Hindlimb muscle (tissue), 1 donor: ENCODE measurements at places on chromosomes 13 and 19.

GRCh38 chr19:41422456-41422855 is 4.7 kb downstream of the B3GNT8 start:
- no peak for DNase-seq

- no peak for DNase-seq
Observed at GRCh38 chr13:33639158-33639557, 178.8 kb upstream of the RFC3 start.

DNA sequence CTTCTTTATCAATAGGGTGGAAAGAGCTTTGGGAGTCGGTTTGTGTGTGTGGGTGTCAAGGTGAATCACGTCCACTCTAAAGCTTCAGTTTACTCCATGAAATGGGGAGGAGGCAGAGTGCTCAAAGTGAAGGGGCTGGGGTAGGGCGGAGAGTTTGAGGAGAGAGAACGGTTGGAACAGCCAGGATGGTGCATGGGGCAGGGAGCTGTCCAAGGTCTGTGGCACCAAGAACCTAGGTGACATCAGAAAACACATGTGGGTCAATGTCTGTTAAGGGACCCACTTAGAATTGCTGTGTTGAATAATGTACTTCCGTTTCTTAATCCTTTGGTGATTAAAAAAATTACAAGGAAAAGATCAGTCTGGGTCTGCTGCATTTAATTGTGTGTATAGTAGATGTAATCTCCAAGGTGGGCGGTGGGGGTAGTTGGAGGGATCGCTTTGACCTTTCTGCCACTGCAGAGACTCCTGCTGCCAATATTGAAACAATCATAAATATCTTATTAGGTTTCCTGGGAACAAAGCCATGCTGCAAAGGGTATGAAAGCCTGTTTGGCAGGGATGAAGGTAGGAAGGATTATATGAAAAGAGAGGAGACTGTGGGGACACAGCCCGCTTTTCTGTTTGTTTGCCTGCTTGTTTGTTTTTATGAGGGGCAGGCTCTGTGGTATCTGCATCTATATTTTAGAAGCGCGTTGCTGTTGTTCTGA is 122.3 kb downstream of the ATP8A2 start:
- no peak for DNase-seq

- no peak for DNase-seq
Observed at GRCh38 chr13:98275681-98276171, 98.7 kb upstream of the RNF113B start.

- peak; percentile 90 for DNase-seq
Observed at GRCh38 chr19:21474671-21475181, 30.7 kb upstream of the ZNF429 start.

DNA sequence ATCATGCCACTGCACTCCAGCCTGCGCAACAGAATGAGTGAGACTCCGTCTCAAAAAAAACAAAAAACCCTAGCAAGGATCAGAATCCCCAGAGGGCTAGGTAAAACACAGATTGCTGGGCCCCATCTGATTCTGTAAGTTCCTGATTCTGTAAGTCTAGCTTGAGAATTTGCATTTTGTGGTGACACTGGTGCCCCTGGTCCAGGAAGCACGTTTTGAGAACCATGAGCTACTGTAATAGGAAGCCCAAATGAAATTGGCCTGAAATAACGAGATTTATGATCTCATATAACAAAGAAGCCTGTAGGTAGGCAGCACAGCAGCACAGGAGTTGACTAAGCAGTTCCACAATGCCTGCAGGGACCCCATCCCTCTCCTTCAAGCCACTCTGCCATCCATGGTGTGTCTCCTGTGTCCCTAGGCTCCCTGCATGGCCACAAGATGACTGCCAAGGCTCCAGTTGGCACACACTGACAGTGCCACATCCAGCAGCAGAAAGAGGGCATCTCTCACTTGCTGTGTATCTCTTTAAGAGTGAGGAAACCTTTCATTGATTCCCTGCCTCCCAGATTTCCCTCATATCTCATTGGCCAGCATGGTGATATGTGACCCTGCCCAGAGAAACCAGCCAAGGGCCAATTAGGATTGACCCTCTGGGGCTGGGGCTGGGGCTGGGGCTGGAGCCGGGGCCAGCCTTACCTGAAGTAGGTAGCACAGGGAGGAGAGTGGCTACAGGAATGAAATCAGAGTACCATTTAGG is 21.7 kb downstream of the SIPA1L3 start:
- no peak for DNase-seq

DNA sequence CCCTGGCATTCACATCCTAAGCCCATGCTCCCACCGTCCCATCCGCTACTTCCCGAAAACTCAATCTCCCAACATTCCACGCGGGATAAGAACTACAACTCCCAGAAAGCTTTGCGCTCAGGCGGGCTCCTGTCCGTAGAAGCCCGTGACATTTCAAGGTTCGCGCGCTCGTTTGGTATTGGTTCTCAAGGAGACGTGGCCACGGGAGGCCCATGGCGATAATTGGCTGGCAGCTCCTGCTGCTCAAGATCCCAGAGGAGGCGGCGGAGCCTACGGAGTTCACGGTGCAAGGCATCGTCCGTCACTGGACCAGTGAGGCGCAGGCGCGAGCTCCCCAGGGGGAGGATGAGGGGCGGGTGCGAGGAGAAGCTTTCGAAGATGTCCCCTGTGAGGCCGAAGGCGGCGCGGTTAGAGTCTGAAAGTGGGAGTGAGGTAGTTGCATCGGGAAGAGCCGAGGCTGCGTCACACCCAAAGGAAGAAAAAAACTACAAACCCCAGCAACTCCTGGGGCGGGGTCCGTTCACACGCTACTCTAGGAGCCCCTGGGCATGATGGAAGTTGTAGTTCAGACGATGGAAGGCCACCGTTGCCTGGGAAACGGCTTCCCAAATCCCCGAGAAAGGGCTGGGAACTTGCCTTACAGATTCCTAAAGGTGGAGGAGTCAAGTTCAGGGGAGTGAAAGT is 1.2 kb upstream of the MAMSTR start:
- DNase-seq = peak; percentile 99

DNA sequence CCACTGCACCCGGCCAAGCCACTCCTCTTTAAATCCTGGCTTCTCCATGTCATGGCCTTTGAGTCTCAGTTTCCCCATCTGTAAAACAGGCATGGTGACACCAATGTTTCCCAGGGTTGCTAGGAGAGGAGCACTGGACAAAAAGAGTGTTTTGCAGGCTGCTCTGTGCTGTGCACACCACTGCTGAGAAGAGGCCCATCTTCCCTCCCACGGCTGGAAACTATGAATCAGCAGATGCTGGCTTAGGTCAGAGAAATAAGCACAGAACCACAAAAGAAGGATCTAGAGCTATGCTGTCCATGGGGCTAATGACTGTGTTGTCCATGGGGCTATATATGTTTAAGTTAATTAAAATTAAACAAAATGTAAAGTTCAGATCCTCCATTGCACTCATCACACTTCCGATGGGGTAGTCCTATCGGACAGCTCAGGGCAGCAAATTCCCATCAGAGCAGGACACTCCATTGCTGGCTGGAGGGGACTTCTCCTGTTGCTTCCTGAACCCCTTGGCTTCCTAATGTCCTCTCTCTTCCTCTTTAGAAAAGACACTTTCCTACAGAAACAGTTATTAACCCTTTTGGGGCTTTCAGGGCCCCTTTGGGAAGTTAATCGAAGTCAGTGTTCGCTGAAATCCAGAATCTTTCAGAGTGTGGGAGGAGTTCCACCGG is 37.1 kb downstream of the TSHZ3 start:
- peak; percentile 64 for DNase-seq

DNA sequence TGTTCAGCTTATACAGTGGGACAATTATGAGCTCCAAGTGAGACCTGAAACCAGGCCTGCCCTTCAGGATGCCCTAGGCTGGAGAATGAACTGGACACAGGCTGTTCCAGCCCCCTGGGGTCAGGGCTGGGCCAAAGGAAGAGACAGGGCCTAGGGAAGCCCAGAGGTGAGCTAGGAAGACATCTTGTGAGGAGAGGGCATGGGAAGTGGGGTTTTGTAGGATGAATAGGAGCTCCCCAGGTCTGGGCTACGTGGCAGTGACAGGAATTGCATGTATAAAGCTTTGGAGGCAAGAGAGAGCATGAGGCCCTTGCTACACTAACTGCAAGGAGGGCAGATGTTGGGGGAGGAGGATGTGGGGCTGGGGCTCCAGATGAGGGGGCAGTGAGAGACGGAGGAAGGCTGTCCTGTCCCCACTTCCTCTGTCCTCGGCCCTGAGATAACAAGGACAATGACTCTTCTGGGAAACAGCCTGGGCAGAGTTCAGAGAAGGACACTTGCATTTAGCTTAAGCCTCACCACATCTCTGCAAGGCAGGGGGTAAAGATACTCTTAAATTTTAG is 1.5 kb upstream of the TBXA2R start:
- DNase-seq = no peak

DNA sequence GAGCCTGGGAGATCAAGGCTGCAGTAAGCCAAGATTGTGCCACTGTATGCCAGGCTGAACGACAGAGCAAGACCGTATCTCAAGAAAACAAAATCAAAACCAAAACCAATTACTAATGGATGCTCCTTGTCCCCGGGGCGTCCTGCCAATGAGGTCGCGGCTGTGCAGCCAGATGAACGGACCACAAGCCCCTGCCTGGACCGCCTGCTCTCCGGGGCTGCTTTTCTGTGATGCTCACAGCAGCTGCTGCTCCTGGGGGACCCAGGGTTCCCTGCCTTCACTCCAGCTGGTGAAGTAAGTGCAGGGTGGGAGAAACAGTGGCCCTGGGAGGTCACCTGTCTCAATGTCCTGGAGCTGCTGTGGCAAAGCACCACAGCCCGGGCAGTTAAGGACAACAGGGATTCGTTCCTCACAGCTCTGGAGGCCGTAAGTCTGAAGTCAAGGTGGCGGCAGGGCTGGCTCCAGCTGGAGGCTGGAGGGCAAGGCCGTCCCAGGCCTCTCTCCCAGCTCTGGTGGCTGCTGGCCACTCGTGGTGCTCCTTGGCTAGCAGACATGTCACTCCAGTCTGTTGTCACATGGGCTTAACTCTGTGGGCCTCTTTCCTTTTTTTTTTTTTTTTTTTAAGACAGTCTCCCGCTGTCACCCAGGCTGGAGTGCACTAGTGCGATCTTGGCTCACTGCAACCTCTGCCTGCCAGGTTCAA is 10.1 kb downstream of the COPE start:
- no peak for DNase-seq

GRCh38 chr13:53201454-53202225 is 173.0 kb downstream of the OLFM4 start:
- DNase-seq = no peak

DNA sequence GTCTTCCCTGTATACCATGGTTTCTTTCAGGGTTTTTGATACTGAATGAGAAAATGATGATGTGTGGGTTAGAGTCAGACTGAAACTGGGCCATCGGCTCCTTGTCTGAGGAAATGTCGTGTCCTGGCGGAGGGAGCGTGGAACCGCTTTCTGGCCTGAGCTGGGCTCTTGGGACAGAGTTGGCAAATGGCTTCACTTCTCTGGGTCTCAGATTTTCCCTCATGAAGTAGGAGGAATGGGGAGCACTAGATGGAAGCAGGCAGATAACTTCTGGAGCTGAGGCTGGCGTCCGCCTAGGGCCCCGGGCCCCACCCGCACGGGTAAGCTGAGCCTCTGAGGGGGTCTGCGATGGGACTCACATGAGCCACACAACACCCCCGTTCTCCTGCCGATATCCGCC is 133.3 kb upstream of the WASF3 start:
- no peak for DNase-seq

GRCh38 chr13:85632526-85633195 is 166.6 kb downstream of the SLITRK6 start:
- no peak for DNase-seq

GRCh38 chr19:38115271-38115802 is 108.7 kb downstream of the DPF1 start:
- DNase-seq = no peak

- no peak for DNase-seq
Observed at GRCh38 chr19:17778968-17779929, 15.7 kb upstream of the B3GNT3 start.

DNA sequence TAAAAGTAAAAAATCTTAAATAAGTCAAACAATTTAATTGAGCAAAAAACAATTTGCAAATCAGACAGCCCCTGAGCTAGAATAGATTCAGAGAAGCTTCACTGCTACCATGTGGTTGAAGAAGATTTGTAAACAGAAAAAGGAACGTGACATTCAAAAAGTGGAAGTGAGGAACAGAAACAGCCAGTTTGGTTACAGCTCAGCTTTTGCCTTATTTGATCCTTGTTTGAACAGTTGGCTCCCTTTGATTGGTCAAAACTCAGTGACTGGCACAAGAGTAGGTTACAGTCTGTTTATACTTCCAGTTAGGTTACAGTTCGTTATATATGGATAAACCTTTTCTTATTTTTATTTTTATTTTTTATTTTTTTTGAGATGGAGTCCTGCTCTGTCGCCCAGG is 5.8 kb downstream of the ZNF221 start:
- no peak for DNase-seq
